Testis (tissue), 5 donors: ENCODE measurements at places on chromosomes 3 and 15. TPM values are rescaled to one million over a fixed set of nuclear protein-coding genes. Genes with fewer than 3 reads are reported as not detected.

The HGD gene
- 1.4 TPM for total RNA-seq

The FSTL1 gene
- 73.8 TPM for total RNA-seq

The RPLP1 gene
- 245 TPM for total RNA-seq

- no peaks in the 10 kb centered on the region for H3K27me3 ChIP-seq
- H3K4me1 ChIP-seq: no peaks in the 10 kb centered on the region
- DNase-seq: no peak
- H3K27ac ChIP-seq: no peak overlapping the region
- no peak overlapping the region for H3K4me3 ChIP-seq
Measured at GRCh38 chr15:87758794-87759418, 497.6 kb downstream of the NTRK3 start.

DNA sequence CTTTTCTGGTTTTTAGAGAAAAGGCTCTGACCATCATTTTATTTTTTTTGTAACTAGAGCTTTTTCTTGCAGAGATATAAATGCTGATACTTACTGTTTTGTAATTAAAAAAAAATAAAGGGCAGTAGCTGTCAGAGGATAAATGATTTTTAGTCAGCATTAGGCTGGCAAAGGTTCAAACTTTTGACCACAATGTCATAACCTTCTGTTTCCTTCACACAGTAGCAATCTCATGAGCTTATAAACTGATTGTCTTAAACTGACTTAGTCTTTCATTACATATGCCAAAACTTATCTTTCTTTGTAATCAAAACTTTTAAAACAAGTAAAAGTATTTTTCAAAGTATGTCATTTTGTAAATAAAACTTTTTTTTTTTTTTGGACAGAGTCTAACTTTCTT is 841.9 kb downstream of the OTOL1 start:
- no peak overlapping the region for H3K4me3 ChIP-seq
- no peaks in the 10 kb centered on the region for H3K36me3 ChIP-seq
- H3K27me3 ChIP-seq: no peaks in the 10 kb centered on the region
- DNase-seq: no peak

DNA sequence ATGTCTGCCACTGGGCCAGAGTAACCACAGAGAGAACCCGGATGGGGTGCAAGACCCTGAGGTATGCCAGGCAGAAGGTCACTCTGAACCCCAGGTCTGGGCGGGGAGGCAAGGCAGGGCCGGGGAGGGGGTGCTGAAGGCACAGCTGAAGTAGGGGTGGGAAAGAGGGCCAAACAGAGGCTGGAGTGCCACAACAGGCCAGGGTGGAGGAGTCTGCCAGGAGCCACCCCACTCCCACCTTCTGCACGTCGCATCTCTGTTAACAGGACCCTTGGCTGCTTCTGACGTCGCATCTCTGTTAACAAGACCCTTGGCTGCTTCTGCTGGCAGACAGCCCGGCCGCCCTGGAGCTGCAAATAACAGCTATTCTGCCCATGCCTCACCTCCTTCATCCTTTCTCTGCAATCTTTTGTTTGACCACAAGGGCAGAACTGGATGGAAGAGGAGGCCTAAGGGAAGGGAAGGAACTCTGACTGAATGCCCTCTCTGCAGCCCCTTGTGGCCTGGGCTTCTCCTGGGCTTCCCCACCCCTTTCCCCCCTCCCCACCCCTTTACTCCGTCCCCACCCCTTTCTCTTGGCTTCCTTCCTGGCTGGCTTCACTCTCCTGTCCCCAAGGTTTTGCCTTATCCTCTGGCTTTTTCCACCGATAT is 20.6 kb upstream of the FBLN2 start:
- DNase-seq: no peak
- no peaks in the 10 kb centered on the region for H3K27me3 ChIP-seq
- H3K36me3 ChIP-seq: no peaks in the 10 kb centered on the region
- no peak overlapping the region for H3K4me3 ChIP-seq
- H3K27ac ChIP-seq: peak overlapping the region; percentile 59

DNA sequence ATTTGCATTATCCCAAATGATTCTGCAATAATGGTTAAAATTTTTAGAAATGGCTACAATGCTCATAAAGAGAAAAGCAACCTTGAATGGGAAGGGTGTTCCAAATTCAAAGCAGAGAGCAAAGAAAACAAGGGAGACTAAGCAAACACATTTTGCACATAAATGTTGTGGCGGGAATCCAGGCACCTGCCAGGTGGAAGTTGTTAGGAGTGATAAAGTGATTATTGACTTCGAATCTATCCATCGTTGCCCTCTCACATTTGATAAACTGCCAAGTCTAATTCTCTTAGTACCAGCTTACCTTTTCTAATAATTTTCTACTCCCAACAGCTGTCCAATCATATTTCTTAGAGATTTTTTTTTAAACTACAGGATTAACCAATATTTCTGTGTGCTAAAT is 244.5 kb downstream of the CACNA2D3 start:
- H3K27ac ChIP-seq: no peak overlapping the region
- no peaks in the 10 kb centered on the region for H3K36me3 ChIP-seq
- no peaks in the 10 kb centered on the region for H3K4me1 ChIP-seq
- H3K27me3 ChIP-seq: no peaks in the 10 kb centered on the region
- DNase-seq: no peak

DNA sequence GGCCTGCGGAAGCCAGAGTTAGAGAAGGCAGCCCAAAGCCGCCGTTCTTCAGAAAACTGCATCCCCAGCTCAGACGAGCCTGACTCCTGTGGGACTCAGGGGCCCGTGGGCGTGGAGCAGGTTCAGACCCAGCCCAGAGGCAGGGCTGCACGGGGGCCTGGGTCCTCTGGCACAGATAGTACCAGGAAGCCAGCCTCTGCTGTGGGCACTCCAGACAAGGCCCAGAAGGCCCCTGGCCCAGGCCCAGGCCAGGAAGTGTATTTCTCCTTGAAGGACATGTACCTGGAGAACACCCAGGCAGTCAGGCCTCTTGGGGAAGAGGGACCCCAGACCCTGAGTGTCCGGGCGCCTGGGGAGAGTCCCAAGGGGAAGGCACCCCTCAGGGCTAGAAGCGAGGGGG is 23.1 kb downstream of the ALPK3 start:
- no peaks in the 10 kb centered on the region for H3K27me3 ChIP-seq
- no peak for DNase-seq
- no peak overlapping the region for H3K27ac ChIP-seq
- H3K4me3 ChIP-seq: no peak overlapping the region
- no peaks in the 10 kb centered on the region for H3K36me3 ChIP-seq
- peaks cover 7% of the 10 kb centered on the region for H3K4me1 ChIP-seq

DNA sequence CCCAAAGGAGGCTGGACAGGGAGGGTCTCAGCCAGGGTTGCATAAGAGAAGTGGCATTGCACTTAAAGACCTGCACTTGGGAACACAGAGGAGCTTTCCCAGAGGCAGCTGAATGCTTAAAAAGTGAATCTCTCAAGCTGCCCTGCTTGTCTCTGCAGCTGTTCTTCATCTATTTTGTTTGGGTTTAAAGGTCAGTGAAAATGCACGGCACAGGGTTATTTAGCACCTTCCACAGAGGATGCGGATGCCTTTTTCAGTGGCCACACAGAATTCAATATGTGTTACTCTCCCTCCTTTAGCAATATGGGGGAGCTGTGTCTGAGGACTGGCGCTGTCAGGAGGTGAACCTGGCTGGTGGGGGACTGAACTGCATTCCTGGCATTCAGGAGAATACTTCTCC is 22.7 kb upstream of the CTNNB1 start:
- DNase-seq: no peak
- no peaks in the 10 kb centered on the region for H3K4me1 ChIP-seq
- no peak overlapping the region for H3K27ac ChIP-seq
- no peaks in the 10 kb centered on the region for H3K27me3 ChIP-seq
- H3K4me3 ChIP-seq: no peak overlapping the region
- H3K36me3 ChIP-seq: no peaks in the 10 kb centered on the region

The P2RY14 gene
- total RNA-seq: 0.50 TPM

The SCN11A gene
- total RNA-seq: 3.0 TPM

DNA sequence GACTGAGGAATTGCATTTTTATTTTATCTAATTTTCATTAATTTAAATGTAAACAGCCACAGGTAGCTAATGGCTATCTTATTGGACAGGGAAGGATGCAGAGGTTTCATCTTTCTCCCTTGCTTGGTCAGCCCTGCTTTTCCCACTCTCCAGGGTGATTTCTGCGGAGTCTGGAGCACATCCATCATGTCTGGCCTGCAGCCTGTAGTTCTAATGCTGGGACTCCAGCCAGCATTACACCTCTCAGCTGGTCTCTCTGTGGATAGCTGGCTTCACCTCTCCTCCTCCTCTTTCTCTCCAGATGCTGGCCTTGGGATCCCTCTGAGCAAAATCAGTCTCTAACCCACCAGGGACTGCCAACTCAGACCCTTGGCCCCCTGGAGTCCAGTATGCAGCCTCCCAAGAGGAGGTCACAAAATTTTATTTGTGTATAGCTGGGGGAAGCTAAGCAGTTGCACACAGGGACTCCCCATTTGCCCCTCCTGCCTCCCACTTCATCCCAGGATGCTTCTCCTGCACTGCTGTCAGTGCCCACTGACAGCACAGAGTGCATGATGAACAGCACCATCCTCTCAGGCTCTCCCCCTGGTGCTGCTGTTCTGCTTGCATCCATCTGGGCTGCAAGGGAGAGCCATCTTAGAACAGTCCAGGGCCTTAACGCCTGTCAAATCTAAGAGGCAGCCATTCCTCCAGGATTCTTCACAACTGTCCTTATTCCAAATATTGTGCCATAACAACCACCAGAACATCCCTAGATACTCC is 1.7 kb downstream of the BFSP2 start:
- no peak overlapping the region for H3K4me3 ChIP-seq
- no peak for DNase-seq
- no peak overlapping the region for H3K27ac ChIP-seq
- no peaks in the 10 kb centered on the region for H3K27me3 ChIP-seq

DNA sequence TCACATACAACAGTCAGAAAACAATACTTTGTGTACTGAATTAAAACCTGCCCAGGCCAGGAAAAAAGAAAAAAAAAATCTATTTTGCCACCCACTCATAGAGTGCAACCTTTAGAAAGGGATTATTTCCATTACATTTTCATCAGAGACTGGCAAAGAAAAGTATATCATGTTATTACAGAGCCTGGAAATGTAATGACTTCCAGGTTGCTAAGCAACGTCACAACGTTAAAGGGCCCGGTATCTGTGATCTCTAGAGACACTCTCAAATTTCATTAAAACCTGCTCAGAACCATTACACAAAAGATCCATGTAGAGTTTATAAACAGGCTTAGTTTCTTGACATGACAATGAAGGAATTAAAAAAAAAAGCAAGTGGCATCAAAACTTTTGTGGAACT is 170.5 kb downstream of the CTNNB1 start:
- no peak overlapping the region for H3K27ac ChIP-seq
- no peaks in the 10 kb centered on the region for H3K4me1 ChIP-seq
- no peak overlapping the region for H3K4me3 ChIP-seq
- H3K36me3 ChIP-seq: no peaks in the 10 kb centered on the region
- no peaks in the 10 kb centered on the region for H3K27me3 ChIP-seq

GRCh38 chr3:16886303-16886683 is 1.5 kb downstream of the PLCL2 start:
- peaks cover 7% of the 10 kb centered on the region for H3K4me1 ChIP-seq
- H3K27me3 ChIP-seq: no peaks in the 10 kb centered on the region
- H3K27ac ChIP-seq: peak overlapping the region; percentile 98
- no peak for DNase-seq
- peak overlapping the region; percentile 85 for H3K4me3 ChIP-seq

The RBM5 gene
- 341 TPM for total RNA-seq

DNA sequence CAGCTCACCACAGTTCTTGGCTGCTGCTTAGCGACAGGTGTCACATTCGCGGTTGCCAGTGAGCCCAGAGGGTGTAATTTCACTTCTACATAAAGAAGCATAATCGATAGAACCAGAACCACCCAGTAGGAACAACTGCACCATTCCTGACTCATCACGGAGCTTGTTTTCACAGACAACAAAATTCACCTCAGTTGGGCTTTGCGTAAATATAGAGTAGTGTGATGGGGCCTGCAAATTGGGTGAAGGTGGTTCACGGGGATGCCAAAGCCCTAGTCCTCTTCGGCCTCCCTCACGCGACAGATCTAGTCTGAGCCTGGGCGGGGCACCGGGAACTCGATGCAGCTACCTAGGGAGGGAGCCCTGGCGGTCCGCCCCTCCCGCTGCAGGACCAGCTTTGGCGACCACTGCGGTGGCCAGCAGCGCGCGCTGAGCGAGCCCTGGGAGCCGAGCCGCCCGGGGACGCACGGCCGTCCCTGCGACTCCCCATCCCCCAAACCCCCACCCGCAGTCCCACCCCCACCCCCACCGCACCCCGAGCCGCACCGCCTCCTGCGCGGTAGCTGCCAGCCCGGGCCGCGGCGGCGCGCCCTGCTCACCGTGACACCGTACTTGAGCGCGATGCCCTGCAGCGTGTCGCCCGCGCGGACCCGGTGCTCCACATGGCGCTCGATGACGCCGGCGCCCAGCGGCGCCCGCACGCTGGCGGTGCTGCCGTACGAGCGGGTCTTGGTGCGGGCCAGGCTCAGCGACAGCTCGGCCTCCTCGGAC is 519 bp downstream of the LYSMD2 start:
- peak overlapping the region; percentile 79 for H3K4me3 ChIP-seq
- peak; percentile 51 for DNase-seq
- peaks cover 9% of the 10 kb centered on the region for H3K4me1 ChIP-seq

DNA sequence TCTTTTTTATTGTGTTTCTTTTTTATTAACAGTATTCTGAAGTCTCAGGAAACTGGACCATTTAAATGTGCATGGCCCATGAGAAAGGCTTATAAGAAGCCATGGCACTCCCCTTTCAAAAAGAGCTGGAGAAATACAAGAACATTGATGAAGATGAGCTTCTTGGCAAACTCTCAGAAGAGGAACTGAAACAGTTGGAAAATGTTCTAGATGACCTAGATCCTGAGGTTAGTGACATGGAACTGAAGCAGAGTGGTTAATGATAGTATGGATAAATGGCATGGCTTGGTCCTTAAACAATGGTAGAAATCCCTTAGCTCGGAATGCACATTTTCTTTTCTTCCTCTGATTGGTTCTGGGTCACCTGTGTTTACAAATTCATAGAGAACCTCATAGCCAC is 14.9 kb downstream of the TMOD2 start:
- no peak overlapping the region for H3K27ac ChIP-seq
- no peaks in the 10 kb centered on the region for H3K27me3 ChIP-seq

- H3K36me3 ChIP-seq: no peaks in the 10 kb centered on the region
- no peak overlapping the region for H3K4me3 ChIP-seq
- H3K4me1 ChIP-seq: no peaks in the 10 kb centered on the region
- no peak for DNase-seq
- no peak overlapping the region for H3K27ac ChIP-seq
Measured at GRCh38 chr3:169998668-169999131, 32.1 kb downstream of the SEC62 start.
